ENCODE measurements at places on chromosomes 6 and 20.

DNA sequence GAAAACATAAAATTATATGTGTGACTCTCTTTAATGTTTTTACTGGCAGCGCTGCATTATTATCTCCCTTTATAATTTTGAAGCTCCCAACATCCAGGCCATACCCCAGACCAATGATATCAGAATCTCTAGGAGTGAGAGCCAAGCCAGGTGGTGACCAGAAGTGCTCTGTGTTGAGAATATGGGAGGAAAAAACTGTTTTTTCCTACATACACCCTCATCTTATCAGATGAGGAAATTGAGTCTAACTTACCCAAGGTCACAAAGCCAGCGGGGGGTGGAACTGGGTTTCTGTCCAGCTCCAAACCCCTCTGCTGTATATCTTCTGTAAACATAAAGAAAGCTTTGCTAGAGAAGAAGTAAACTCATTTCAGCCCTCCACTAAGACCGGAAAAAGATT, 42.5 kb downstream of the LY86 start:
- no peak for DNase-seq

- DNase-seq: peak; percentile 54
These were observed 122.6 kb upstream of the MCHR2 start for GRCh38 chr6:100116411-100117194.

GRCh38 chr20:2387180-2387577, 6.5 kb downstream of the TGM6 start:
- DNase-seq: no peak

DNA sequence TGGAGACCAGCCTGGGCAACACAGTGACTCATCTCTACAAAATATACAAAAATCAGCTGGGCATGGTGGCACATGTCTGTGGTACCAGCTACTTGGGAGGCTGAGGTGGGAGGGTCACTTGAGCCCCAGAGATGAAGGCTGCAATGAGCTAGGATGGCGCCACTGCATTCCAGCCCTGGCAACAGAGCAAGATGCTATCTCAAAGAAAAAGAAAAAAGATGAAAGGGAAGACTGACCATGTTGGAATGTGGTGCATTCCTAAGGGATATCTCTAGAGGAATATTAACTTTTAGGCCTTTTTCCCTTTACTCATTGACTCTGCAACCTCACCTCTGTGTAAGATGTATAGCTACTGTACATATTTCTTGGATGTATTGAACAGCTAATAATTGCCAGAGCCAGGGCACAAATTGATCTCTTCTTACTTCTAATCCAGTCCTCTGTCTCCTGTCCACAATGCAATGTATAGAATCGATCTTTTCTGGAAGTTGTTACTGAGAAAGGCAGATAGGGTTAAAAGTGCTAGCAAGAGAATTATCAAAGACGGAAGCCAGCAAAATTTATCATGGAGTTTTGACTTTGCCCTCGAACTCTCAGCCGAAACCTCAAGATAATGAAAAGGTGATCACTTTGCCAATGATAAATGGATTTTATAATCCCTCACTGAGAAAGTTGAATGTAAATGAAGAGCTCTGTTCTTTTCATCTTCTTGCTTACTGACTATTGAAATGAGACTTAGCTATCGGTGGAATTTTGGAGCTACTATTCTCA, 46.3 kb downstream of the GCNT2 start:
- DNase-seq: no peak

GRCh38 chr6:105226598-105227294, 46.9 kb upstream of the POPDC3 start:
- DNase-seq: peak; percentile 27

All from umbilical cord (tissue), 2 donors.